Activated CD8-positive, alpha-beta memory T cell treated with anti-CD3 and anti-CD28 coated beads for 36 hours (primary cell): ENCODE measurements at places on chromosomes 13 and 19. TPM values are rescaled to one million over a fixed set of nuclear protein-coding genes. Genes with fewer than 3 reads are reported as not detected.

Gene C5AR1
- total RNA-seq, result 0.99 TPM

Gene SRRM5
- 0.40 TPM for total RNA-seq

Gene PGLYRP2
- total RNA-seq, result not detected

Gene NKPD1
- 0.06 TPM for total RNA-seq

Gene HIPK4
- 0.08 TPM for total RNA-seq

Gene MAST1
- total RNA-seq, result 0.92 TPM

Gene ATCAY
- total RNA-seq, result not detected

Gene FARP1
- 0.34 TPM for total RNA-seq

Gene PPP5C
- total RNA-seq, result 135 TPM

Gene NUCB1
- 89.5 TPM for total RNA-seq

Gene UPF3A
- 46.2 TPM for total RNA-seq

Gene CDC42EP5
- 0.51 TPM for total RNA-seq

Gene ADPRHL1
- total RNA-seq, result 0.65 TPM

Gene PARP4
- 27.5 TPM for total RNA-seq

Gene TEX26
- total RNA-seq, result not detected

Gene SERTM1
- total RNA-seq, result not detected

Gene OVOL3
- not detected for total RNA-seq

Gene C1QTNF9B
- total RNA-seq, result not detected

Gene SMAD9
- not detected for total RNA-seq

Gene IGFL1
- not detected for total RNA-seq

Gene LYL1
- 2.8 TPM for total RNA-seq

Gene CAPS
- total RNA-seq, result 1.7 TPM

Gene OR10H1
- not detected for total RNA-seq

Gene RAB11B
- total RNA-seq, result 57.7 TPM

Gene ATP4B
- total RNA-seq, result not detected
